DND-41 (cell line): ENCODE measurements at places on chromosomes 1 and 21.

- no peaks in the 10 kb centered on the region for H3K4me1 ChIP-seq
- no peaks in the 10 kb centered on the region for H3K36me3 ChIP-seq
- no peak overlapping the region for H3K4me3 ChIP-seq
These were observed 29.2 kb downstream of the PGBD5 start for GRCh38 chr1:230396966-230397365.

DNA sequence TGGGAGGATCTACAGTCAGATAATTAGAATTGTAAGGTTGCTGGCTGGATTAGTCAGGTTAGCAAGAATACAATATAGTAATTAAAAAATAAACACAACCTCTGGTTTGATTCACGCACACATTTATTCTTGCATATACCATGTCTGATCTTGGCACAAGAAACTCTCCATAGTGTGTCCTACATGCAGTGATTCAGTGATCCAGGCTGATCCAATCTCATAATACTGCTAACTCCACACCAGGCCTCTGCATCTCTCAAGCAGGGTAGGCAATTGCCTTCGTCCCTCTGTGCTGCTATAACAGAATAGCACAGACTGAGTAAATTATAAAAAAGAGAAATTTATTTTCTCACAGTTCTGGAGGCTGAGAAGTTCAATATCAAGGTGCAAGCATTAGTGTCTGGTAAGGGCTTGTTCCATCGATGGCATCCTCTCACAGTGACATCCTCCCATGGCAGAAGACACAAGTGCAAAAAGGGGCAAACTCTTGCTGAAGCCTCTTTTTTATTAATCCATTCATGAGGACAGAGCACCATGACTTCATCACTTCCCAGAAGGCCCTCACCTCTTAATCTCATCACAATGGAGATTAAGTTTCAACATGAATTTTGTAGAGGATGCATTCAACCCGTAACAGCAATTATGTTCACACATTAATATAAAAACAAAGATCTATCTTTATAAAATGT lies 741.0 kb upstream of the NCAM2 start:
- no peaks in the 10 kb centered on the region for H3K27me3 ChIP-seq
- no peak overlapping the region for H3K4me3 ChIP-seq
- H3K27ac ChIP-seq = no peak overlapping the region
- no peaks in the 10 kb centered on the region for H3K4me1 ChIP-seq
- DNase-seq = no peak

DNA sequence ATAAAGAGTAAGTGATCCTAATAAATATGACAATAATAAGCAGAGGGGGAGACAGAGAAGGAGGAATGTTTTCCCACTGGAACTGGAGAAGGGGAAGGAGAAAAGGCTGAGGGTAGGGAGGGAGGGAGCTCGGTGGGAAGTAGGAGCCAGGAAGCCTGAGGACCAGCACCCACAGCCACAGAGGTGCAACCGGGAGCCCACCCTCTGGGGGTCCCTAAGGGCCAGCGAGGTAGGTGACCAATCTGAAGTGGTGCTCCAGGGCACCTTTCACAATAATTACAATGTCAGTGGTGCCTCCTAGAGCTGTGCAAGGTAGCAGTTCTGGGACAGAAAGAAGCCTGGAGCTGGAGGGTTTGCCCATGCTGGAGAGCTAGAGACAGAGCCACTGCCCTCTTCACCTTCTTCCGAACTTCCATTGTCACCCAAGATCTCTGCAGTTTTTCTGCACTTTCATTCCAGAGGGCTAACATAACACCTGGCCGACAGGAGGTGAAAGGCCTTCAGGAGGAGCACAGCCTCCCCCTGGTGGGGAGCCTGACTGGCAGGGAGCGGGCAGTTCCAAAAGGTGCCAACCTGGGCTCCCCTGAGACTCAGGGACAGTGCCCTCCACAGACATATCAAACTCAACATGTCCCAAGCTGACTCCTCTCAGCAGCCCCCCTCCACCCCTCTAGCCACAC lies 4.1 kb upstream of the AHCYL1 start:
- H3K27ac ChIP-seq = no peak overlapping the region
- H3K27me3 ChIP-seq = no peaks in the 10 kb centered on the region
- H3K36me3 ChIP-seq = no peaks in the 10 kb centered on the region
- H3K4me3 ChIP-seq = no peak overlapping the region
- H3K4me1 ChIP-seq = peaks cover 11% of the 10 kb centered on the region

DNA sequence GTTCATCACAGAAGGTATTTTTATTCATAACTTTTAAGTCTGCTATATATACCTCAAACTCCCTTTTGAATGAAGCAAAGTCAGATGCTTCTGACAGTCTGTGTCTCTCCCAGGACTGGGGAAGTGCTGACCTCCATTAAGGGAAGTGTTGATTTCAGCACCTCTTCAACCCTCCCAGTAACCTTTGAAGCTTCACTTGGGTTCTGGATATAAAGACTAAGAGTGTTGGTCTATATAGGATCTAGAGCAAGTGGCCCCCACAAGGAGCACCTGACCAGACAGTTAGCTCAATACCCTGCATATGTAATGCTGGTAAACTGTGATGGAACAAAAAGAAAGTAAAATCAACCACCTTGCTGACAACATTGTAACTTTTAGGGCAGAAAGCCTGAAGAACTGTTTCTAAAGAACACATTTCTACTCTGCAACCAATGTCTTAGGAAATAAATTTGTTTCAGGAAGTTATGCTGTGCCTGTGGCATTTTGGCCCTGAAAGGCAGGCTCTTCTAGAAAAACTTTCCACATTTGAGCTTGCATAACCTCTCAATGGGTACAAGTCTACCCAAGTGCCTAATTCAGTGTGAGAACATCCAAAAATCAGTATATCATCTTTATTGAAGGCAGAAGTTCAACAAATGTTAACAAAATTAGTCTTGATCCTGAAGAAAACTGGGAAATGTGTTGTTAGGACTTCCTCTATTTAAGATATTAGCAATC lies 865 bp upstream of the PTPN22 start:
- no peaks in the 10 kb centered on the region for H3K27me3 ChIP-seq
- H3K36me3 ChIP-seq = no peaks in the 10 kb centered on the region
- peak; percentile 29 for DNase-seq
- H3K4me3 ChIP-seq = peak overlapping the region; percentile 62

DNA sequence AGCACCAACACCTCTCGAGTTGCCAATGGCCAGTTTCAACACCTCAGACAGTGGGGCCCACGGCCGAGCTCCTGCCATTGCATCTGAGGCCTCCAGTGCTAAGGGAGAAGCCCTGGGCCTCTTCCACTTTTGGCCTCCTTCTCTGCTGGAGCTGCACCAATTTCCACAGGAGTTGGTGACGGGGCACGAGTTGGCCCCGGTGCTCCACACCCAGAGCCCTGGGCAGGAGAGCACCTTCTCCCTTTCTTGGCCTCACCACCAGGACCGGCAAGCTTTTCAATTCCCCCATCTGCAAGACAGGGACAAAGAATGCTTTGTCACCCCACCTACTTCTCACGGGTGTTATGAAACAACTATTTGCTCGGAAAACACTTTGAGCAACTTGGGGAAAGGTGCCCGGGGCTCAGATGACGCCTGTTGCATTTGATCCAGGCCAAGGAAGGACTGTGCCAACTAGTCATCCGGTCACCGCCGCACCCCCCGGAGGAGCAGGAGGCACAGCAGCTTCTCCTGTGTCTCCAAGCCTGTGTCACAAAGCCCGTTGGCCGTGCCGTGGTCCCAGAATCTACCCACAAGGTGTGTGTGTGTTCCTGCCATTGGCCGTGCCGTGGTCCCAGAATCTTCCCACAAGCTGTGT lies 55.2 kb downstream of the TOMM20 start:
- no peaks in the 10 kb centered on the region for H3K36me3 ChIP-seq
- H3K27me3 ChIP-seq = no peaks in the 10 kb centered on the region
- H3K27ac ChIP-seq = no peak overlapping the region
- no peak overlapping the region for H3K4me3 ChIP-seq

- no peaks in the 10 kb centered on the region for H3K4me1 ChIP-seq
- H3K27ac ChIP-seq = no peak overlapping the region
- no peaks in the 10 kb centered on the region for H3K36me3 ChIP-seq
- no peak overlapping the region for H3K4me3 ChIP-seq
- no peaks in the 10 kb centered on the region for H3K27me3 ChIP-seq
These were observed 3.3 kb upstream of the TTC34 start for GRCh38 chr1:2804628-2805351.

- peak overlapping the region; percentile 61 for H3K27ac ChIP-seq
- no peaks in the 10 kb centered on the region for H3K27me3 ChIP-seq
- DNase-seq = peak; percentile 84
- H3K4me3 ChIP-seq = no peak overlapping the region
- no peaks in the 10 kb centered on the region for H3K36me3 ChIP-seq
- peaks cover 34% of the 10 kb centered on the region for H3K4me1 ChIP-seq
These were observed 24.8 kb downstream of the GNG4 start for GRCh38 chr1:235624721-235625333.

GRCh38 chr1:225737866-225738265 lies 39.8 kb upstream of the SRP9 start:
- no peak overlapping the region for H3K4me3 ChIP-seq
- H3K27me3 ChIP-seq = peaks cover 2% of the 10 kb centered on the region
- no peak for DNase-seq

DNA sequence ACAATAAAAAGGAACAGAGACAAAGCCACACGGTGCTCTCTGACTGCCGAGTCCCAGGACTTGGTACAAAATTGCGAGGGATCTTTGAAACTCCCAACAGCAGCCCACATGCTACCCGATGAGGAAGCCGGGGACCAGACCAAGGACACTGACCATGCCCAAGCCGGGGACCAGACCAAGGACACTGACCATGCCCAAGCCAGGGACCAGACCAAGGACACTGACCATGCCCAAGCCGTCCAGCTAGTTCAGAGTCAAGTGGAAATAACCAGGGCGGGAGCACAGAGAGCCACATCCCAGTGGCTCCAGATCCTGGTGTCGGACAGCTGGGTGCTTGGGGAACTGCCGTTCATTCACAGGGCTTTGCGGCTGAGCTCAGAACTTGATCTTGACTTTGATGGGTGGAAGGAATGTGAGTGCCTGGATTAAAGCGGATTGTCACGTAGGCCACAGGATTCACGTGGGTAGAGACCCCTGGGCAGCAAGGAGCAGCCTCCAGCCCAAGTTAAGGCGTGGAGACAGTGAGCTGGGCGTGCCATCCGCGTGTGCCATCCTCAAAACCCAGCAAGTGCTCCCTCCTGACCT lies 16.5 kb upstream of the TRAPPC10 start:
- no peak overlapping the region for H3K27ac ChIP-seq
- no peak overlapping the region for H3K4me3 ChIP-seq
- H3K4me1 ChIP-seq = no peaks in the 10 kb centered on the region
- H3K27me3 ChIP-seq = no peaks in the 10 kb centered on the region
- no peak for DNase-seq
- no peaks in the 10 kb centered on the region for H3K36me3 ChIP-seq

GRCh38 chr1:160403244-160403643 lies 2.9 kb downstream of the VANGL2 start:
- no peaks in the 10 kb centered on the region for H3K27me3 ChIP-seq
- no peak overlapping the region for H3K27ac ChIP-seq
- no peak for DNase-seq
- peaks cover 24% of the 10 kb centered on the region for H3K4me1 ChIP-seq

- H3K27me3 ChIP-seq = no peaks in the 10 kb centered on the region
- H3K27ac ChIP-seq = no peak overlapping the region
- no peaks in the 10 kb centered on the region for H3K4me1 ChIP-seq
- no peaks in the 10 kb centered on the region for H3K36me3 ChIP-seq
- no peak overlapping the region for H3K4me3 ChIP-seq
These were observed 48.4 kb upstream of the RNPC3 start for GRCh38 chr1:103477101-103477500.

DNA sequence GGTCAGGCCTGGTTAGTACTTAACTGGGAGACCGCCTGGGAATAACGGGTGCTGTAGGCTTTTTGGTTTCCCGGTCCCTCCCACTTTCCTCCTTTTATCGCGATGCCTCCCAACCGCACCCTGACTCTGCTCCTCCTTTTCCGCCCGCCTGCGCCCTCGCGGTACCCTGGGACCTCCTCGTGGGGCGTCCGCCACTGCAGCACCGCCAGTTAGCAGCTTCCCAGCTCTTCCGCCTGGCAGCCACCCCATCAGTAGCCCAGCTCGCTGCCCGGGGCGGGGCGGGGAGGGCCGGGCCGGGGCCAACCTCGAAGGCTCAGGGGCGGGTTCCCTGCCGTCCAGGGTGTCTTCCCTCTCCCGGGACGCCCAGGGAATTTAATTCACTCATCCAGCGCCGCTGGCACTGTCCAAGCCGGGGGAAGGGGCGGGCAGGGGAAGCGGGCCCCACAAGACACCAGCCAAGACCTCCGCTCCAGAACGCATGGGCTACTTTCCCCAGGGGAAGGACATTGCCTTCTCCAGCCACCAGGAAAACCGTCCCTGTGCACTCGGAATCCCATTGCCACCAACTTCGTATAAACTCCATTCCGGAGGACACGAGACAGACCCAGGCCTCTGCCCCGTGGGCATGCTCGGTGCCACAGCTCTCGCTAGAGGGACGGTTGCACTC lies 2.0 kb upstream of the ZNF678 start:
- H3K27me3 ChIP-seq = no peaks in the 10 kb centered on the region
- peaks cover 26% of the 10 kb centered on the region for H3K4me1 ChIP-seq
- no peak overlapping the region for H3K4me3 ChIP-seq
